ENCODE measurements at places on chromosomes 3 and 15. TPM values are rescaled to one million over a fixed set of nuclear protein-coding genes. Genes with fewer than 3 reads are reported as not detected.

Gene GPR171
- polyA plus RNA-seq, result 108 TPM

DNA sequence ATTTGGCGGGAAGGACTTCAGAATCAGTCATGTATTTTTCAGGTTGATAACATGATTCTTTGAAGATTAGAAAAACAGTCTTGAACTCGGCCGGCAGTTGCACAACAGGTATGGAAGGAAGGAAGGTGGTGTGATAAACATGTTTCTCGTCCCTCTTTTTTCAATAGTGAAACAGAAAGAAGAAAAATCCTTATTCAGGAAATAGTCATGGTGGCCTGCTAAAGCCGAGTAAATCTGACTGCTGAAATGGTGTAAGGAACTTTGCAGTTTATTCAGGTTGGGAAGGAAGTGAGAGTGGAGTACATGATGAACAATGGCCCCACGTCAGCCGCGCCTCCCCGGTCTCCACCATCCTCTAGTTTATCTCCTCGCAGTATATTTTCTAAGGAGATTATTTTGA is 6.7 kb downstream of the RASGRP1 start:
- DNase-seq, result no peak

Gene SRGAP3
- polyA plus RNA-seq, result 0.73 TPM

GRCh38 chr3:45884368-45885201 is 1.8 kb upstream of the CCR9 start:
- no peak for DNase-seq

GRCh38 chr3:139455855-139456254 is 20.5 kb downstream of the RBP2 start:
- DNase-seq, result no peak

- no peak for DNase-seq
Observed at GRCh38 chr15:70580286-70580685, 183.1 kb downstream of the UACA start.

DNA sequence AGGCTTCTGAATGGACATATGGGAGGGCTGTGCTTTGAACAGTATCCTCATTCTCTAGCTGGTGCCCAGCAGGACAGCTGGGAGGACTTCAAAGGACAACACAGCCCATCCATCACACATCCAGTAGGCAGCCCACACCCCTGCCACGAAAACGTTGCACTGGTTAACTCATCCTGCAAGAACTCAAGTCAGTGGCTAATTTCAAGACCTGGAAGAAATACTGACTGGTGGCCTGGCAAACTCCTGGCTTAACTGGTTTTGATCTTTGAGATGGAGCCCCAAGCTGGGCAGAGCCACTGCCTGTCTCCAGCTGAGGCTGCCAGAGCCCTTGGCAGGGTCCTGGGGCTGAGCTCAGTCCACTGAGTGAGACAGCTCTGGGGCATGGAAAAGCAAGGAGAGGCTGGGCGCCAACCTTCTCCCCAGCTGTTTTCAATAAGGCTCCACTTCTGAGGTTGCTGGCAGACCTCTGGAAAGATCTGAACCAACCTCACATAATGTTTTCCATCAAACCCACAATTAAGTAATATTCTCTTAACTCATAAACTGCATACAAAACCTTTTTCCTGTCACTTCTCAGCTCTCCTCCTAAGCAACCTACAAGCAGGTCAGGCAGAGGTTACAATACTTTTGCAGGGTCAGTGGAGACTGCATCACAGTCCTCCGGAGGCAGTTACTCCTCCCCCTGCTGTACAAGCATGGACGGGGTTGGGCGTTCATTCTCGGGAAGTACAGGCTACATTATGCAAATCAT is 110.3 kb downstream of the MYLK start:
- no peak for DNase-seq

- no peak for DNase-seq
Observed at GRCh38 chr3:197270558-197271317, 27.7 kb downstream of the DLG1 start.

DNA sequence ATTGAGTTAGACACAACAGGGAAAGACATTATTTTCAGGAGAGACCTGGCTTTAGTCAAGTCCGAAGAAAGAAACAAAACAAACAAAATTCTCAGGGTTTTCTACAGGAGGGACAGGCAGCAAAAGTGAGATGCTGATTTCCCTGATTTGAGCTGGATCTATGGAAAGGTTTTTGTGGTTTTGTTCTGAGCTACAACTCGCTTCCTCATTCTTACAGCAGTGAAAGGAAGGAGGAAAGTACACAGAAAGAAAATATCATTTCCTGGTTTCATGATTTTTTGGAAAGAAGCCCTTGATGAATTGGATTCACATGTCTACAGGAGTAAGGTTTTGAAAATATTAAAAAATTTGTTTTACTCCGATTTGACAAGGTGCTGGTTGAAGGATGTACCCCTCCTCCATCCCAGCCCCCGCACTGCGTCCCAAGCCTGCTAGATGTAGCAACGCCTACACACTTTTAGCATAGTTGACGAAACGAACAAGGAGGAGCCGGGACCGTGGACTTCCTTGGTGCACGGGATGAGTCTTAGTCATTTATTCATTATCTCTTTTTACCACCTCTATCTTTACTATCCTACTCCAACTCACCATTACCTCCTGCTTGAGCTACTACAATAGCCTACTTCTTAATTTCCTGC is 10.8 kb downstream of the PRICKLE2 start:
- no peak for DNase-seq

Gene KIF15
- polyA plus RNA-seq, result not detected

- no peak for DNase-seq
Observed at GRCh38 chr15:39936187-39936586, 2.3 kb downstream of the EIF2AK4 start.

Gene GABRR3
- polyA plus RNA-seq, result not detected

Gene ANKRD34C
- polyA plus RNA-seq, result not detected

DNA sequence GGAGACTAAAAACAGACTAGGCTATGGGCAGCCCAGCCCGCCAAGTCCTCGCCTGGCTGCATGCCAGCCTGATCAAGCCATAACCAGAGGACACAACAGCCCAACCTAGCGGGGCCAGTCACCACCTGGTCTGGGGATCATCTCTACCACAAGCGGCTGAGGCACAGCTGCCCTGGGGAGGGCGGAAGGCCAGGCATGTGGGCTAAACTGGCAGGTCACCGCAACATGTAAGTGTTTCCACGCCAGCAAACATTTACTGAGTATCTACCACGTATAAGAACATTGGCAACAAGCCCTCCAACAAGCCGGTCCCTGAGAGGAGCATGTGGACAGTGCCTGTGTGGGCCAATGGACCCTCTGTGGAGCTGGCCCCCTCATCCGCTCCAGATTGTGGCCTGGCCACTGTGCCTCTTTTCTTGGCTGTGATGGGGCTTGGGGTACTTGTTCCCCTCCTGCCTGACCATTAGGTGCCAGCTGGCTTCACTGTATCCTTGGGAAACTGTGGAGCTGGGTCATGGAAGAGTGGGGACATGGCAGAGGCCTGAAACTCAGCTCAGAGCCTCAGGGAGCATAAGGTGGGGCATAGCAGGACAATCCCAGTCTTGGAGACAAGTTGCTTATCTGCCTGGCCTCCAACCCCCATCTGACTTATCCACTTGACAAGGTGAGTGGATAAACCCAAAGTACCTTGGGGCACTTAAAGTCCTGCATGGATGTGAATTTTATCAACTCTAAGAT is 9.0 kb downstream of the UBXN7 start:
- DNase-seq, result no peak

DNA sequence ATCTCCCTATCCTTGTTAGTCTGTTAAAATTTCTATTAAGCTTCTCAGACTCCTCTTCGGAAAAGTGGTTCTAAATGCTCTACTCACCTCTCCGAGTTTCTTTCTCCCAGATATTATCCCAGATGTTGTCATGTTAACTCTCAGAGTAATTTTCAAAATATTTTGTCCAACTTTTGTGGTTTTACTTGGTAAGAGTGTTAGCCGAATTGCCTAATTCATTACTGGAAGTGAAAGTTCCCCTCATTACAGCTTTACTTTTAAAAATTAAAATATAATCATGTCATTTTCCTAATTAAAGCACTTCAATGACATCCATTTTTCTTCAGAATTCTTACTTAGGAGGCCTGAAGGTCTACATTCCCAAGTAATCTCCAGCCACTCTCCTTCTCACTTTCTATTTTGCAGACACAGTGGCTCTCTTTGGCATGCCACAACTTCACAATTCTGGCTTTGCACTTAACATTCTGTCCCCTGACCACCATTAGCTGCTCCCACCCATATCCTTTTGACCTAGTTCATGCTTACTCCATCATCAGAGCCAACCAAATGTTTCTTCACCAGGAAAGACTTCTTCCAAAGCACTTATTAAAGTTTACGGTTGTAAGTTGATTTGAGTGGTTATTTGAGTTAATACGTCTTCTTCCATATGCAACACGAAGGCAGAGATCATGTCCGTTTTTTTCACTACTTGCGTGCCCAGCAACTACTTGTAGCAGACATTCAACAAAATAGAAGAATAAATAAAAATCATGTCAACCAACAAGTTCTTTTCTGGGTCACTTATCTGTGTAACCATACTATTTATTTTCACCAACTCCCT is 10.2 kb upstream of the TIPARP start:
- no peak for DNase-seq

Gene MESP1
- polyA plus RNA-seq, result 0.81 TPM

Gene SPCS1
- 369 TPM for polyA plus RNA-seq

- DNase-seq, result no peak
Observed at GRCh38 chr15:37900326-37901221, 33.9 kb upstream of the TMCO5A start.

Gene ZNF662
- 1.1 TPM for polyA plus RNA-seq

GRCh38 chr15:42373274-42373673 is 14.0 kb downstream of the CAPN3 start:
- DNase-seq, result no peak

- no peak for DNase-seq
Observed at GRCh38 chr15:68709876-68710275, 110.8 kb downstream of the ANP32A start.

- no peak for DNase-seq
Observed at GRCh38 chr15:88998980-88999713, 86.0 kb upstream of the MFGE8 start.

- DNase-seq, result no peak
Observed at GRCh38 chr15:76293361-76293760, 17.9 kb downstream of the ETFA start.

Gene FBLN2
- polyA plus RNA-seq, result 20.3 TPM

- no peak for DNase-seq
Observed at GRCh38 chr3:51670053-51670822, 814 bp upstream of the TEX264 start.

GRCh38 chr3:16406166-16406565 is 107.3 kb downstream of the RFTN1 start:
- DNase-seq, result no peak

DNA sequence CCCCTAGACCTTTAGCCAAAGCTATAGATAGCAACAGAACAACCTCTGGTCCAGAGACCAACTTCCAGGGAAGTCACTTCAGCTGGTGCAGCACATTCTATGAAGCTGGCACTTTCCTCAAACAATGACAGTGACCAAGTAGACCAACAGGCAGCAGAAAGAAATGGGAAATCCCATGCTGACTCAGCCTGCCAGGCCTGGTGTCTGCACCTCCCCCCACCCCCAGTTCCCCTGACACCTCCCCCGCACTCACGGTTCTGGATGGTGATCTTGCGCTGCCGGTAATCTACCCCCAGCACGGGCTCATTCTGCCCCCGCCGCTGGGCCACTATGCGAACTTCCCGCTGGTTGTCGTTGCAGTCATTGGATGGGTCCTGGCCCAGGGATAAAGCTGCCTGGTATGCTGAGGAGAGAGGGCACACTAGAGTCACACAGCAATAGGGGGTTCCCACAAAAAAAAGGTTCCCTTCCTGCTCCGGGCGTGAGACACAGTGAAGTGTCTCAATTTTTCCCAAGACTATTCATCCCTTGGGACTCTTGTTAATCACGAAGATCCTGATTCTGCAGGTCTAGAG is 17.0 kb downstream of the ILDR1 start:
- no peak for DNase-seq

DNA sequence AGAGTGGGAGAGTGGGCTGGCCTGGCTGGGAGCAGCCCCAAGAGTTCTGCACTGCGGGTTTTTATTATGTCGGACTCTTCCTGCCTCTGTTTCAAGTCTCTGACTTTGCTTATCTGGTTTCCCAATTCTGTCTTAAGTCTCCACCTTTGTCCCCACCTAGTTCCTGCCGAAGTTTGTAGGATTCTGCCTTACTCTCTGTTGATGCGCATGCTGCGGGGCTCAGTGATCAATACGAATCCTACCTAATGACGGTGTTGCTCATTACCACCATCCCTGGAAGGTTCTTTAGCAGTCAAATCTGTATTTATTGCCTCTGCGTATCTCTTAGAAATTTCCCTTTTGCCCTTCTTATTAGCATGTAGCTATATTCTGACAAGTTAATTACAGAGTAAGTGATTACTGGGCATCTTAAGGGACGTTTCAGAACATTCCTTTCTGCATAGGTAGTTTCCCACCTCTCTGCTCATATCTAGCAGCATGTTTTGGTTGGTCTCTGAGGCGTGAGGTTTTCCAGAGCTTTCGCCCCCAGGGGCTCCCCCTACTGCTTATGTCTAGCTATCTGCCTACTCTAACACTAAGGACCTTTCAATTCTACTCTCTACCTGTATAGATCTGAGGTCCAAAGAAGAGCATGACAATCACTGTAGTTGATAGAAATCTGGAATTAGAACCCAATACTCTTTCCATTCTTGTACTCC is 236.0 kb upstream of the EIF1B start:
- DNase-seq, result no peak

GRCh38 chr15:94587113-94587512 is 355.8 kb downstream of the MCTP2 start:
- no peak for DNase-seq

GRCh38 chr15:60889006-60889405 is 340.1 kb downstream of the RORA start:
- no peak for DNase-seq

GRCh38 chr3:23319366-23320312 is 116.5 kb downstream of the UBE2E2 start:
- DNase-seq, result no peak

DNA sequence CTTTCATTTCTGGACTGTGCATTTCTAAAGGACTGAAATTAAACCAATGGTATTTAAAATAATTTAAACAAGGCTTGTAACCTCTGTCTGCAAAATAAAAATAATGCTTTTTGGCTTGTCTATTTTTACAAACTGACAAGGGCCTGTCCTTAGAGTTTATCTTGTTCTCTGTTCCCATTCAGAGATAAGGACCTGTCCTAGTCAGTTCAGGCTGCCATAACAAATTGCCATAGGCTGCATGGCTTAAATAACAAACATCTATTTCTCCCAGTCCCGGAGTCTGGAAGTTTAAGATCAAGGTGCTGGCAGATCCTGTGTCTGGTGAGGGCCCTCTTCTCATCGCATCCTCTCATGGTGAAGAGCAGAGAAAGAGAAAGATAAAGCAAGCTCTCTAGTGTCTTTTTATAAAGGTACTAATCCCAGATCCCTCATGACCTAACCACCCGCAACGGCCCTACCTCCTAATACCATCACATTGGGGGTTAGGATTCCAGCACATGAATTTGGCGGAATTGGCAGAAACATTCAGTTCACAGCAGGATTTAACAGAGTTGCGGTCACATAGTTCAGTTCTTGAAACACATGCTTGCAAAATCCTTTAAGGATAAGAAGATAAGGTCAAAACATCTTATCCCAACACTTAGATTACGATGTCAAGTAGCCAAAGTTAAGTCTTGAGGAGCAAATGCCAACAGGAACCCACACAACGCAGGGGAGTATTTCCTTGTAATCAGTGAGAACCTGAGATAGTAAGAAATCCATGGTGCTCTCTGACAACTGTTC is 17.8 kb downstream of the KBTBD8 start:
- DNase-seq, result no peak

All from naive thymus-derived CD8-positive, alpha-beta T cell (primary cell).